ENCODE measurements at places on chromosomes 2 and 18.

- DNase-seq, result peak; percentile 89
Measured at GRCh38 chr2:238231251-238231793, 8.5 kb downstream of the HES6 start.

- no peak for DNase-seq
Measured at GRCh38 chr2:237876951-237877491, 17.6 kb downstream of the RAMP1 start.

- no peak for DNase-seq
Measured at GRCh38 chr2:73841912-73842738, 13.4 kb downstream of the STAMBP start.

DNA sequence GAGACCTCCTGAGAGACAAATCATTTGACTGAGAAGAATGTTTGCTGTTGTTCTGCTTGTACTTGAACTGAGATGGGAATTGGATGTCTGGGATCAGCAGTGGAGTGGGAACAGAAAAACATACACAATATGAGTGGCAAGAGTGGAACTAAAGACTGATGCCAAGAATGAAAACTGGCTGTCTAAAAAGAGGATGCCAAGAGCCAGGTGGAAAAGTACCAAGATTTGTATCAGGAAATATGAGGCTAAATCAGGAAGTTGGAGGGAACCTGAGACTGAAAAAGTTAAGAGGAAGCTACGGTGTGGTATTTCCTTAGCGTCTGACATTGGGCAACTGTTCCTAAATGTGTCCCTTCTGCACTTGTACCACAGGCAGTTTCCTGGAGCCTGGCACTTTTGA is 440.9 kb upstream of the CELF4 start:
- no peak for DNase-seq

DNA sequence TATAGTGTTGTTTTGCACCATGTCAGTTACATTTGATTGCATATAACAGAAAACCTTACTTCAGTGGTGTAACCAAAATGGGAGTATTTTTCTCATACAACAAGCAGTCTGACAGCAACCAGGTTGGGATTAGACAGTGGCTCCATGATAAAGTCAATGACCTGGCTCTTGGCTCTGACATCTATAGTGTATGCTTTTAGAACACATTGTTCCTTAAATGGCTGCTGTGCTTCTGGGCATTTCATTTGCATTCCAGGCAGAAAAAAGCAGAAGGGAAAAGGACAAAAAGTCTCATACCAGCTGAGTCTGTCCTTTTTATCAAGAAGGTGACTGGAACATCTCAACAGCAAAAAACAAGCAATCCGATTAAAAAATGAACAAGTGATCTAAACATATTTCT is 10.2 kb downstream of the MERTK start:
- DNase-seq, result no peak

GRCh38 chr2:153575171-153575853 is 96.8 kb upstream of the RPRM start:
- DNase-seq, result no peak

- DNase-seq, result no peak
Measured at GRCh38 chr18:76978616-76979015, 154.0 kb downstream of the MBP start.

DNA sequence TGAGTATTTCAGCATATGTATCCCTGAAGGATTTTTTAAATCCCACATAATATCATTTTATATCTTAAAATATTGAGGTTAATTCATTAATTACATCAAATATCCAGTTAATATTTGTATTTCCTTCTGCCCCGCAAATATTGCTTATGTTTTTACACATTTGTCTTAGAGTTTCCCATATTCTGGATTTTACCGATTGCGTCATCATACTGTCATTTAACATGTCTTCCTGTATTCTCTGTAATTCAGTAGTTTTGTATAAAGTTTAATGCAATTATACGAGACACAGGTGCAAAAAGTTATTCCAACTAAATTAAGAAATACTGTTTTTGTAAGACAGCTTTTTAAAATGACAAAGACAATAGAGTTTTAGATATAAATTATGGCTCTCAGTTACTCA is 33.5 kb upstream of the UBXN4 start:
- no peak for DNase-seq

DNA sequence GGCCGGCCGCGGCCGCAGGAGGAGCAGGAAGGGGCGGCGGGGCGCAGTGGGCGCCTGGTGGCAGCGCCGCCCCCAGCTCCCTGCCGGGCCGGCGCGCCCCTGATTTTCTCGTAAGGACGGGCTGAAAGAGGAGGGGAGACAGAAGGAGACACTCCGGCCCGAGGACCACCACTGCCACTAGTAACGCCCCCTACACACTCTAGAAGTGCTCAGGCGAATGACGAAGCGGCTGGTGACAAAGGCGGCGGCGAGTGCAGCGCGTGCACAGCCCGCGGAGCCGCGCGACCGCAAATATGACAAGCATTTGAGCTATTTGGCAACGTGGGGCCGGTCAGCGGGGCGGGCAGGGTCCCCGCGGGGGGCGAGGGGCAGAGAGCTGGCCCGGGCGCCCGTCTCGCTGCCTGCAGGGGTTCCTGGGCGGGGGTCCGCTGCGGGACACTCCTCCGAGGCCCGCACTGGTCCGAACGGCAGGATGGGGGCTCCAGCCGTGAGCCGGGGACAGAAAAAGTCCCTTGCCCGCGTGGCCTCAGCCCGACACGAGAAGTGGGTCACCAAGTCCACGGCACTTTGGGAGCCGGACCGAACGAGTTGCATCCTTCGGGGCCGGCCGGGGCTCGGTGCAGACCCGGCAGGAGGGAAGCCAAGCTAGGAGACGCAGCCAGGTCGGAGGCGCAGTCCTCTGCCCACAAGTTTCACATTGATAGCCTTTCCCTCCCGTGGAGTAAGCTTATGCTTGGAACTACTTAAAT is 524 bp upstream of the SERTAD2 start:
- peak; percentile 73 for DNase-seq

- DNase-seq, result no peak
Measured at GRCh38 chr2:226818930-226819329, 16.9 kb upstream of the RHBDD1 start.

GRCh38 chr18:25067275-25068025 is 284.5 kb downstream of the ZNF521 start:
- no peak for DNase-seq

DNA sequence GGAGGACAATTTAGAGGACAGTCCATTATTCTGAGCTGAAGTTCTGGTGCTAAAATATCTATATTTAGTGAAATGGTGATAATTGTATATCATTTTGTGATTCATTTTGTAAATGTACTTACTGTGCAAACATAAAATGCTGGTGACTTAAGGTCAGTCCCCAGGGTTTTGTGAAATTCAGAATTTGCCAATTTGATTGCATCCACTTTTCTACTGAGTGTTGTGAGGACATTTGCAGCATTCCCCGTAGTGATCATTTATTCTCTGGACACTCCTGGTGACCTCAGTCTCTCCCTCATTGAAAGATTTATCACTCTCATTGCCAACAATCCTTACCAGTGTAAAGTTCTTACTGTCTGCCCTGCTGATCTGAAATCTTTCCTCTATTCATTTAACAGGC is 98.2 kb downstream of the SOCS6 start:
- DNase-seq, result no peak

GRCh38 chr2:241842620-241843211 is 16.0 kb downstream of the PDCD1 start:
- DNase-seq, result no peak

DNA sequence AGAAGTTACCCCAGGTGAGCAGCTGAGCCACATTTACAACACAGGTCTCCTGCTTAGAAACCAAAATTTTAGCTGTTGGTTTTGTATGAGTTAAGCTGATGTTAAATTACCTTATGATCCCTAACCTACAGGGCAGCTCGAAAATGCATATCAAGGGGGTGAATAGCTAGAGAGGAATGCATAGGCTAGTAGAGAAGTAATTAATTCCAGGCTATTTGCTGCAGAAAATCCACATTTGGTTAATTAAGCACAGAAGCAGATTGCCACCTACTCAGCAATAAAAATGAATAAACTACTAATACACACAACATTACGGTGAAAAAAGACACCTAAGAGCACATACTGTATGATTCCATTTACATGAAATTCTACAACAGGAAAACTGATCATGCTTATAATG is 91.4 kb downstream of the OSBPL1A start:
- DNase-seq, result no peak

DNA sequence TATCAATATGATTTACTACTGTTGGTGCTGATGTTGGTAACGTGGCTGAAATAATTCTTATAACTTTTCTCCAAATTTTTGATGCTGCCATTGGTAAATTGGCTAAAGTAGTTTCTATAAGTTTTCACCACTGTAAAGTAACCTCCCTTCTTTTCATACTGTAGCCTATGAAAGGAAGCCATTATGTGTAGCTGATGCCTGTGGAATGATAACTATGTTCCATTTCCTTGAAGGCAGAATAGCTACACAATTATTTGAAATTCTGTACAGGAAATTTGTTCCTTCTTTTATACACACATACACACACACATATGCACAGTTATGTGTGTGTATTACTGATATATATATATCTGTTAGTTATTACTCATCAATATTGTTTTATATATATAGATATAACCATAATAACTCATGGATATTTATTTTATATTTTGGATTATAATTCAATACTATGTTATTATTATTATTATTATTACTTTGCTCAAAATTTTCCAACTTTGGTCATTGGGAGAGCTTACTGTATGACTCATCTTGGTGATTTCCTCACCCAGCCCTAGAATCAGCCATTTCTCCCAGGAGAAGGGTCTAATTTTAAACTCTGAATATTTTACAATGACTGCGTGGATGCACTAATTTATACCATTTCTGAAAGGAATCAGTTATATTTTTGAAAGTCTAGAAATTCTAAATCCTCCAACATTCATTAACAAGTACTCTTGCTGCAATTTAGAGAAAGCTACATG is 1677.7 kb downstream of the SUCLG1 start:
- DNase-seq, result no peak

DNA sequence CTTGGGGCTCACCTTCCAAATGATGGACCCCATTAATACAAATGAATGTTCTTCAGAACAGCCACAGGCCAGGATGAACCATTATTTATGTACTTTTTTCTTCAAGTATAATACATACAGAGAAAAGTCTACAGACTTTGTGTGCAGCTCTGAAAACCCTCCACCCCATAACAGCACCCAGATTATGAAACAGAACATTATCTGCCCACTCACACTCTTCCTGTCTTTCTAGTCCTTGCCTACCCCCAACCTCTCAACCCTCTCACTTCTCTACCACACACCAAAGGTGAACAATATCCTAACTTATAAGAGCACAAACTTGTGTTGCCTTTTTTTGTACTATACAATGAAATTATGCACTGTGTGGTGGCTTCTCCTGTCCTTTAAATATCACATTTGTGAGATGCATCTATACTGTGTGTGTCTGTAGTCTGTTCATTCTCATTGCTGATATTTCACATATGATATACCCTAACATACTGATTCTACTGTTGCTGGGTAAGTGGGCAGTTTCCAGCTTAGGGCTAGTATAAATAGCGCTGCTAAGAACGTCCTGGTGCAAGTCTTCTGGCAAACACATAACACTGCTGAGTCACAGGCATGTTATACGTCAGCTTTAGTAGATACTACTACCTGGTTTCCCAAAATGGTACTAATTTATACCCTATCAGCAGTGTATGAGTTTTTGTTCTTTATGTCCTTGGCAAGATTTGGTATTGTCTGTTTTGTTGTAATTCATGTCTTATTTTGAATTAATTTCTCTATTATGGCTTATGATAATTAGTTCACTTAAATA is 1.0 kb upstream of the NPHP1 start:
- DNase-seq, result no peak

- no peak for DNase-seq
Measured at GRCh38 chr2:28437918-28438317, 45.3 kb downstream of the FOSL2 start.

GRCh38 chr2:28193630-28194403 is 198.8 kb upstream of the FOSL2 start:
- DNase-seq, result no peak

GRCh38 chr2:44244135-44244871 is 31.0 kb upstream of the SLC3A1 start:
- DNase-seq, result peak; percentile 89

DNA sequence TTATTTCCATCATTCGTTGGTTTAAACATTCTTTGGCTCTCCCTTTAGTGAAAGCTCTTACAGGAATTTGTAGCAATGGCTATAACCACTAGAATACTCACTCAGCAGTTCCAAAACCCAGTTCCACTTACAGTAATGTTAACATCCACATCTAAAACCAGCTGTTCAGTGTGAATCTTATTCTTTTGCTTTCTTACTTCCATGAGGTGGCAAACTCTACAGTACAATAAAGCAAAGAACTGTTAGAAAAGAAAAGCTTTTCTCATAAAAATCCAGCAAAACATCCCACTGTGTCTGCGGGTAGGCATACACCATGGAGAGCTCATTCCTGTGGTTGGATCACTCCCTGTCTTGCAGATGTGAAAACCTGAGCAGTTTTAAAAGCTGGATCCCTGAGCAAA is 147.1 kb downstream of the ARHGAP28 start:
- DNase-seq, result no peak

GRCh38 chr18:55764386-55764785 is 176.4 kb upstream of the TCF4 start:
- DNase-seq, result no peak

GRCh38 chr2:215845839-215846586 is 167.3 kb downstream of the MREG start:
- DNase-seq, result no peak

GRCh38 chr2:226611944-226612318 is 187.7 kb downstream of the IRS1 start:
- DNase-seq, result no peak

DNA sequence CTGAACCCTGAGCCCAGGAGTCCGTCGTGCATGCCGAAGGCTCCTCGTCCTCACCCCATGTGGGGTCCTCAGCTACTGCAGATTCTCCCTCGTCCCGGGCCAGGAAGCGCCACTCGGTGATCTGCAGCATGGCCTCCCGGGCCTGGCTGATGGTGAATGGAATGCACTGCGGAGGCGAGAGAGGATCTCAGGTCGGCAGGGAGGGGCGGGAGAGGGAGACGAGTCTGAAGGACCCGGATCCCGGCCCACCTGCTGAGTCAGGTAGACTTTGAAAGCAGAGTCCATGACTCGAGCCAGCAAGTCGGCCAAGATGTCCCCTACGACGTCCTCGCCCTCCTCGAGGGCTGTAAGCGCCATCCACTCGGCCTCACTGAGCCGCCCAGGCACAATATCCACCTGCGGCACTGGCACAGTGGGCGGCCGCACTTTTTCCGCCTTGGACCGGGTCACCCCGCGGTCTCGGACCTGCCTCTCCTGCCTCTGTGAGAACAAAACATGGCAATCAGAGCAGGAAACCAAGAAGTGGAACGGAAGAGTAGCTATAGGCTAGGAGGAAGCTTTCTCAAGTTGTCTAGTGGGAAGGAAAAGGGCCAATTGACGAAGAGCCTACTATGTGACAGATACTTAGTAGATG is 5.5 kb downstream of the C2orf81 start:
- DNase-seq, result no peak

GRCh38 chr18:23689031-23689615 is at the start of gene LAMA3:
Gene LAMA3 (plus strand): TSS chr18:23689453. CDS start chr18:23689684, 231 bp downstream.
- DNase-seq, result peak; percentile 23

- DNase-seq, result no peak
Measured at GRCh38 chr2:128425216-128425615, 106.5 kb upstream of the HS6ST1 start.

GRCh38 chr18:48923746-48924629 is 26.8 kb downstream of the SMAD7 start:
- no peak for DNase-seq

- no peak for DNase-seq
Measured at GRCh38 chr2:18245375-18245774, 315.1 kb downstream of the RDH14 start.

Data from Ammon's horn (tissue), 1 donor.